ENCODE measurements at places on chromosomes 7 and 10. TPM values are rescaled to one million over a fixed set of nuclear protein-coding genes. Genes with fewer than 3 reads are reported as not detected.

Gene KNDC1
- total RNA-seq, result 0.15 TPM

Gene EBF3
- 1.5 TPM for total RNA-seq

Gene LRRD1
- total RNA-seq, result 0.17 TPM

Gene GJC3
- not detected for total RNA-seq

Gene HHEX
- 1.6 TPM for total RNA-seq

Gene NSUN6
- total RNA-seq, result 7.1 TPM

Gene CHN2
- under 0.01 TPM for total RNA-seq

Gene SFRP4
- total RNA-seq, result not detected

Gene STRIP2
- 5.6 TPM for total RNA-seq

Gene CD36
- total RNA-seq, result 0.15 TPM

Gene TRIM50
- total RNA-seq, result not detected

Gene CRPPA
- 0.74 TPM for total RNA-seq

Gene SNX8
- 21.5 TPM for total RNA-seq

Gene OR6B1
- not detected for total RNA-seq

Gene GFRA1
- 0.89 TPM for total RNA-seq

Gene CCDC136
- 1.2 TPM for total RNA-seq

Gene INA
- 0.59 TPM for total RNA-seq

Gene MOGAT3
- not detected for total RNA-seq

Gene VGF
- 1.7 TPM for total RNA-seq

Gene FZD8
- 0.84 TPM for total RNA-seq

Data from bronchus fibroblast of lung (primary cell).